Activated CD4-positive, CD25-positive, alpha-beta regulatory T cell treated with anti-CD3 and anti-CD28 coated beads, Interleukin-2, amount 50 U/mL, for 72 hours (primary cell): ENCODE measurements at places on chromosomes 16 and 17.
A peak's percentile ranks its signal among the peaks of the same experiment; 100 is the strongest.

DNA sequence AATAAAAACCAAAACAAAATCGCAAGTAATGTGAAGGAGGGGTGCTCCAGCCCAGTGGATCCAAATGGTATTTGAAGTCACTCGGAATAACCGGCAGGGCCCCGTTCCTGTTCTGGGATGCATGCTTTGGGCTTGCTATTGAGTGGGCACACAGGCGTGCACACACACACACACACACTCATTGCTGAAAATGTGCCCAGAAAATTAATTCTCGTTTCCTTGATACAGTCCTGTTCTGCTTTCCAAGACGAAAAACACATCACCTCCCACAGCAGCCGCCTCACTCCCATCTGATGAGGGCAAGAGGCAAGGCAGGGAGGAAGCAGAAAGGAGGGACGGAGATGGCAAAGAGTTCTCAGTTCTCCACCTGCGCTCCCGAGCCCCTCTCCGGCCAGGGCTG, 62.2 kb upstream of the SDK2 start:
- DNase-seq: no peak

DNA sequence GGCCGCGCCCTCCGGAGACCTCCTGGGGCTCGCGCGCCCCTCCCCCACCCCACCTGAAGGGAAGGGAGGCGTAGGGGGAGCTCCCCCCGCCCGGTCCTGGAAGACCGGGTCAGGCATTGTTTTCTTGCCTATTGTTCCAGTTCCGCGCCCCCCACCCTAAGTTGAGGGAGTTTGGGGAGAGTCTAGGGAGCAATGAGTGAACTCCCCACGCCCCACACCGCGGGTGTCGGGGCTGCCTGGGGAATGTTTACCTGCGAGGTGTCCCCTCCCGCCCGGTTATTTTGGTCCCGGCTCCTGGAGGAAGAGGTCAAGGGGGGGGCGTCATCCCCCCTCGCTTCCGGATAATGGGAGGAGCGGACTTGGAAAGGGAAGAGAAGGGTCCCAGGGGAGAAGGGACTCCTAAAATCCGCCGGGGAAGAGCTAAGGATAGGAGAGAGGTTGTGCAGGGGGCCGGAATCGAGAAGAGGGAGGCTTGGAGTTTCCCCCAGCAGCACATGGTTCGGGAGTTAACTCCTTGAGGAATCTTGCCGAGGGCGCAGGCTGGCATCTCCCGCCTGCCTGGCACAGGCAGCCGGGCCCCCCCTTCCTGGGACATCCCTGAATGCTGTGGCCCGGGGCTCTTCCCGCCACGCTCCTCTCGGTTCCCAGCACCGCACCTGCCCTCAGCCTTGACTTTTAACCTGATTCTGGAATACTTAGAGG, 881 bp downstream of the MLLT6 start:
- DNase-seq: no peak

- DNase-seq: no peak
These were observed at the start of gene ANKRD40CL for GRCh38 chr17:50767446-50767845. ANKRD40CL (minus strand) TSS chr17:50767518; CDS start chr17:50766913, 605 bp downstream.

GRCh38 chr17:76036497-76037261, 9.6 kb upstream of the EVPL start:
- no peak for DNase-seq

DNA sequence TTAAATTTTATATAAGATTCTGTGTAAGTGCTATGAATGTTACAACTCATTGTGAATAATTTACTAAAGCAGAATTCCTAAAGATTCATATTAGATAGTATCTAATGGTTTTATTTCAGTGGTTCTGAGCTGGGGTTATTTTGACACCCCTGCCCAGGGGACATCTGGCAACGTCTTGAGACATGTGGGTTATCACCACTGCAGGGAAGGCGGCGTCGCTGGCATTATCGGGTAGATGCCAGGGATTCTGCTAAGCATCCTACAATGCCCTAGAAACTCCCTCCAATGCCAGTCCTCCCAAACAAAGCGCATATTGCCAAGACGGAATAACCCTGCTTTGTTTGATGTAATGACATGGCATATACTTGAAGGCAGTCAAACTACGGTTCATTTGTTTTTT, 372.3 kb upstream of the ZFHX3 start:
- DNase-seq: no peak

- DNase-seq: no peak
These were observed 309 bp downstream of the DNAH2 start for GRCh38 chr17:7717756-7718350.

- DNase-seq: no peak
These were observed 36.4 kb downstream of the GPT2 start for GRCh38 chr16:46920402-46921068.

- no peak for DNase-seq
These were observed 3.8 kb upstream of the TMEM238L start for GRCh38 chr17:10807704-10808128.

DNA sequence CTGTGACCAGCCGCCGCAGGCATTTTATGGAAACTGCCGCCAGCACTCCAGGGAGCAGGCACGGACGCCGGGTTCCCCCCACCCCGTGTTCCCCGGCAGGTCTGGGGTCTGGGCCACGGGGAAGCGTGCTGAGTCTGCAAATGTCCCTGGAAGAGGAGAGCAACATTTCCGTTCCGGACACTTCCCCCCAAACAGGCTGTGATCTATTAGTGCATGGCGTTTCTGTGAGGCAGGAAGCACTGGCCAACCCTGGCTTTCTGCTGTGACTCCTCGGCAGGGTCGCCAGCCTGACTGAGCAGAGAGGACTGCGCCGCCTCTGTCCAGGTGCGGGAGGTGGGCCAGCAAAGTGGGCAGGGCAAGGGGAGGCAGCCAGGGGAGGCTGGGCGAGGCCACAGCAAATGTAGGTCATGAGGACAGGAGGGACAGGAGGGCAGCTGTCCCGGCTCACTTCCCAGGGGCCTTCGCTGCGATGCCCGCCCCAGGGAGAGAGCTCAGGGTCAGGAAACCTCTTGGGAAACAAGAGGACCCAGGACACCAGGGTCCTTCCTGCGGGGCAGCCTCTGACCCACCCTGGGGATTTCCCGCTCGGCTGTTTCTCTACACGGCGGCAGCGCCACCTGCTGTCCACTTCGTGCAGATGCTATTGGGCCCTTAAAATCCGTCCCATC, 9.5 kb downstream of the FOXF1 start:
- DNase-seq: peak; percentile 62

DNA sequence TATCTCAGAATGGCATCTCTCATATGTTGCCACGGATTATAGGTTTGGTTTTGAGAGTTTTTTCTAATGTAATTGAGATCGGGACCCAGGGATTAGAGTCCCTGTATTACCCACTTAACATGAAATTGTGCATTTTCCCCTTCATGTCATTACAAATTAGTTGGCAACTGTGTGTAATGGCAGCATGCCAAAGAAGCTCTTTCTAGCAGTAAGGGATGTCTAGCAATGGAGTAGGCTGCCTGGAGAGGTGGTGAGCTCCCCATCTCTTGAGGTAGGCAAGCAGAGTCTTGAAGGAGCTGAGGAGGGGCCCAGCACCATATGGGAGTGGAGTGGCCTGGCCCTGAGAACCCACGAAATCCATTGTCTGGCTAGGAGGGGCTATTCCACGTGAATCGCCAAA, 10.0 kb upstream of the KATNB1 start:
- no peak for DNase-seq

GRCh38 chr16:71542377-71542776, 16.2 kb downstream of the CHST4 start:
- DNase-seq: peak; percentile 62
